ENCODE measurements at places on chromosomes 2 and 18. TPM values are rescaled to one million over a fixed set of nuclear protein-coding genes. Genes with fewer than 3 reads are reported as not detected.

DNA sequence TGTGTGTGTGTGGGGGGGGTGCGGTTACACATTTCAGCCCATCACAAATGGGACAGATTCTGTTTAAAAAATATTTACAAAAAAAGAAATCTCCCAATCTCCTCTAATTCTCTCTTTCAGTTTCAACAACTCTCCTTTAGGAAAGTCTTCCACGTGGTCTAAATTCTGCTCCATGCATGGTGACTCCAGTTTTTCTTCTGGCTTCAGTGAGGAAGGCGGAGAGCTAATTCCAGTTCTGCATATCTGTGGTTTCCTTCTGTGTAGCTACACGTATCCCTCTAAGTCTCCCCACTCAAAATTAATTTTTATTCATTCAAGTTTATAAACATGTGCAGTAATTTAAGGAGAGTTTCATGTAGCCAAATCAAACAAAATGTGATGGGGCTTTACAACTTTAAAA, 111.6 kb downstream of the SLC4A3 start:
- H3K36me3 ChIP-seq = no peaks in the 10 kb centered on the region
- no peaks in the 10 kb centered on the region for H3K27me3 ChIP-seq
- H3K27ac ChIP-seq = no peak overlapping the region

GRCh38 chr2:36672199-36672598, 24.3 kb upstream of the VIT start:
- no peaks in the 10 kb centered on the region for H3K36me3 ChIP-seq
- H3K4me1 ChIP-seq = no peaks in the 10 kb centered on the region
- no peak overlapping the region for H3K27ac ChIP-seq

DNA sequence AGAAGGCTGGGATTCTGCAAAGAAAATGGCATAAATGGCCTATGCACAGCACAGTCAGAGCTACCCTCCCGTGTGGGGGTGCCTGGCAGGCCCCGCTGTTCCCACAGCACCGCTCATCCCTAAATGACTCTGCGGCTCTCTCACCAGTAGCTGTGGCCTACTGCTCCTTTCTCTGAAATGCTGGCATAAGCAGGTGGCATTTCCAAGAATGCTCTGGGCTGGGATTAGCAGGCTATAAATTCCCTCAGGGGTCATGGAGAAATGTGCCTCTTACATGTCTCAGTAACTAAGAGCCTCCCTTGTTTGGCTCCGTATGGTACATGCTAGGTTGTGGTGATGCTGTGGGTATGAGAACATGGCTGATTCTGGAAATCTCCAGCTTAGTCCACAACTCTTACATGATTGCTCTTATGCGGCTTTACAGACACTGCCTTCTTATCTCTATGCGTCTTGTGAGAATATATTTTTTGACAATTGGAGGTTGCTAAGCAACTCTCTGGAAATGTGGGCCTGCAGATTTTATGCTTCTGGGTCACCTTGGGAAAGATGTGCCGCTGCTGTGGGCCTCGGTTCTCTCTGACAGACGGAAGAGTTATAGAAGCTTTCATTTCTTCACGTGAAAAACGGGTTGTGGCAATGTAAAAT, 80.3 kb upstream of the GATA6 start:
- H3K36me3 ChIP-seq = no peaks in the 10 kb centered on the region
- H3K4me1 ChIP-seq = no peaks in the 10 kb centered on the region
- no peaks in the 10 kb centered on the region for H3K27me3 ChIP-seq
- no peak overlapping the region for H3K4me3 ChIP-seq

GRCh38 chr2:43081131-43081765, 145.2 kb downstream of the ZFP36L2 start:
- H3K4me1 ChIP-seq = no peaks in the 10 kb centered on the region
- no peak overlapping the region for H3K4me3 ChIP-seq
- H3K27ac ChIP-seq = no peak overlapping the region

DNA sequence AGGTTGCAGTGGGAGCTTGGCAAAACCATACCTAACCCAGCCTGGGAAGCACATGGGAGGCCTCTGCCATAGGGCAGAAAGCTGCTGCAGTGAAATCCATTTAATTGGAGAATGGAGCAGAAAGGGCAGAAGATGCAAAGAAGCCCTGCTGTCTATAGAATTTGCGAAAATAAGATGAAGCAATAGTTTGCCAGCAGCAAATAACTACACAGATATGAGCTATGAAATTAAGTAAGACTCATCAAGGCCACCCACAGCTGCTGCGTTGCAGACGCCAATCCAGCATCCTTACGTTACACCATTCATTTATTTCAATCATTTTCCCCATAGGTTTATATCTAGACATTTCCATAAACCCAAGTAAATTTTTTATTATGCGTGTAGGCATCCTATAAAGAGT, 21.1 kb downstream of the ATP8B1 start:
- H3K27ac ChIP-seq = no peak overlapping the region
- H3K4me1 ChIP-seq = peaks cover 46% of the 10 kb centered on the region
- no peak overlapping the region for H3K4me3 ChIP-seq
- no peaks in the 10 kb centered on the region for H3K27me3 ChIP-seq

DNA sequence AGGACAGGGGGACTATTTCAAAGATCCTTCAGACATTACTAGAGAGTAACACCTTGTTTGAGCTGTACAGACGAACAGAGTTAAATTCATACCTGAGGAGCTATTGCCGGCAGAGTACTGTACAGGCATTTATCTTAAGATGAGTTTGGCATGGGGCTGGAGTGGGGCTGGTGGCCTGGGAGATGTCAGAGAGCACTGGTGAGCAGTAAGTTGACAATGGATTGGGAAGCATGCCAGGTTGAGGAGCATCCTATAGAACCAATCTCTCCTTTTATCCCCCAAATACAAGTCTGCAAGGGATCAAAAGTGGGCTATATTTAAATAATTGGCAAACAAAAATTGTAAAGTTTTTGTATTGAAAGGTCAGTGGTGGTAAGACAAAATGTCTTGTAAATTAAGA, 58.6 kb downstream of the ADCYAP1 start:
- DNase-seq = no peak
- no peak overlapping the region for H3K4me3 ChIP-seq
- H3K36me3 ChIP-seq = no peaks in the 10 kb centered on the region
- no peaks in the 10 kb centered on the region for H3K4me1 ChIP-seq
- no peaks in the 10 kb centered on the region for H3K27me3 ChIP-seq
- H3K27ac ChIP-seq = no peak overlapping the region

- no peak for DNase-seq
- H3K27ac ChIP-seq = no peak overlapping the region
- H3K4me1 ChIP-seq = no peaks in the 10 kb centered on the region
- no peak overlapping the region for H3K4me3 ChIP-seq
- H3K36me3 ChIP-seq = no peaks in the 10 kb centered on the region
These were observed 77.6 kb upstream of the OTOF start for GRCh38 chr2:26555246-26556133.

GRCh38 chr2:215602997-215603396, 167.1 kb upstream of the FN1 start:
- H3K27me3 ChIP-seq = no peaks in the 10 kb centered on the region
- H3K4me3 ChIP-seq = no peak overlapping the region
- H3K36me3 ChIP-seq = no peaks in the 10 kb centered on the region
- no peak overlapping the region for H3K27ac ChIP-seq

DNA sequence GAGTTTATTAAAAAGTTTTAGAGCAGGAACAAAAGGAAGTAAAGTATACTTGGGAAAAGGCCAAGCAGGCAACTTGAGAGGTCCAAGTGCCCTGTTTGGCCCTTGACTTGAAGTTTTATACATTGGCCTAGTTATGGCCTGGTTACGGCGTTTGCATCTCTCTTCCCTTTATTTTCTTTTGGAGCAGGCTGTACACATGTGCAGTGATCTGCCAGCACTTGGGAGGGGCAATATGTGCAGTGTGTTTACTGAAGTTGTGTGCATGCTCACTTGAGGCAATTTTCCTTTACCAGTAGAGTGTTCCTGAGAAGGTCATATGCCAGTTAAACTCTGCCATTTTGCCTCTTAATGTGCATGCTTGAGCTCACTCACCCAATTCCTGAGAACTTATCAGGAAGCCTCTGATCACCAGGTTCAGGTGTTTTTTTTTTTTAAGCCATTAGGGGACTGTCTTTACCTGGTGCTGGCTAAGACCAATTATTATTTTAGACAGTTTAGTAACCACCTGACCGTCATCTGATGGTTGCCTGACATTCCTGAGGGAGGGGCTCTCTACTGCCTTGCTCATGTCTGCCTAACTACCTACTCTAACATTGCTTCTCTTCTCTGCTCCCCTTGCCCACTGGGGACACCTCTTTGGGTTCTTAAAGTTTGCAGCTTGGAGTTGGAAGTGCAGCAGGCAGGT, 48.0 kb downstream of the SCN2A start:
- no peaks in the 10 kb centered on the region for H3K4me1 ChIP-seq
- DNase-seq = no peak
- H3K27ac ChIP-seq = no peak overlapping the region
- H3K27me3 ChIP-seq = no peaks in the 10 kb centered on the region

GRCh38 chr18:63255435-63255834, 64.1 kb downstream of the BCL2 start:
- no peak for DNase-seq
- H3K4me3 ChIP-seq = no peak overlapping the region
- H3K27me3 ChIP-seq = no peaks in the 10 kb centered on the region
- H3K27ac ChIP-seq = no peak overlapping the region

UCN gene
- total RNA-seq = 1.0 TPM

HAAO gene
- total RNA-seq = 15.8 TPM

KLHL41 gene
- 0.46 TPM for total RNA-seq
